ENCODE measurements at places on chromosomes 2 and 18.
A peak's percentile ranks its signal among the peaks of the same experiment; 100 is the strongest.

DNA sequence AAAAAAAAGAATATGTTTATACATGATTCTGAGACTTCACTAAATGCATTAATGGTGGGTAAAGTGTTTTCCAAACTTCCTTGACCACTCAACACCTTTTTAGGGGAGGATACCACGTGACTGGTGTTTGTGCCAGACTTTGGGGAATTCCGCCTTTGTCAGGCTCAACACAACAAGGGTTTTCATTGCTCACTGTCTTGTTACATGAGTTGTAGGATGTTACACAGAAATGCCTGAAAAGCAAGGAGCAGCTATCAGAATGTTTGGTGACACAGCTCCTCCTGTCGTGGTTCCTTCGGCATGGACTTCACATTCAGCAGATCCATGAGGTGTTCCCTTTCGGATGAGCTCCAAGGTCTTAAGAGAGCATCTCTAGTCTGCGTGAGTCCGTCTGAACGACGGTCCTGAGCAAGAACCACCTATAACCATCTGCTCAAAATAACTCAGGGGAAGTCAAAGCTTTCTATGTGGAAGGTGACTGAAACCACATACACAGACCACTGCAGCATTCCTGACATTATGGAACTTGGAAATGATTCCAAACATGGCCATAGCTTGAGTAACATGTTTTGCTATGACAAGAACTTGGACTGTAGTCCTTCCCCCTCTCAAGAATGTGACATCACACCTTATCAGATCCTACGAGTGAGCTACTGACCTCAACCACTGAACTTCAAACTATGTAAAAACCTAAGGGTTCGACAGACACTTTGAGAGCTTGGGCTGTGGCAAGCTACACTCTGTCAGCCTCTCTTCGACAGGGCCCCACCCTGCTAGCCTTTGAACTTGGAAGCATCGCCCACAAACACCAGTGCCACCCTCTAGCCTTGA lies 57.5 kb downstream of the MCFD2 start:
- DNase-seq: no peak

DNA sequence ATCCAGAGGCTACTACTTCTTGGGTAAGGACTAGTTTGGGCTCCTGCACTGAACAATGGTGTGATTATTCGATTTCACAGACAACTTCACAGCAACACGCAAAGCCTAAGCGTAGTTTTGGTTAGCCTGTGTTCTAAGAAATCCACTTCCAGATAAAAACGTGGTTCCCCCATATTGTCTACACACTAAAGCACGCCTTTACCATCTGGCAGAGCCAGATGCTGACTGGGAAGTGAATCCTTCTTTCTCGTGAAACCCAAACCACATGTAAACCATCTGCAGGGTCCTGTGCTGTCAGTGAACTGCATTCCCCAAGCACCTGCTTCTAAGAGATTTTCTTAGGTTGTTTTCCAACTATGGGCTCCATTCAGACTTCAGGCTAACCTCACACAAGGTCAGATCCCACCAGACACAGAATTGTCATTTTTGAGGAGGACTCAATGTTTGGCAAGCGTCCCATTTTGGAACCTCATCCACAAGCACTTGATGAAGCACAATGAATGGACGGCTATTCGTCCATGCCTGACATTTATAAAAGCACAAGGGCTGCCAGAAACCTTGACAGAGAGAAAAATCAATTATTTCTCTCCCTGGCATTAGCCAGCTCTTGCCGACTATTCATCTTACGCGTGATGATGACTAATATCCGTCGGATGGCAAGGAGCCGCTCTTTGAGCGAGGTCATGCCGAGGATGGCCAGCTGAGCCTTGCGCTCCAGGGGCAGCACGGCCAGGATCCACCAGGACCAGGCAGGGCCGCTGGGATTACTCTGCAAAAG lies 38.4 kb downstream of the LONRF2 start:
- no peak for DNase-seq

DNA sequence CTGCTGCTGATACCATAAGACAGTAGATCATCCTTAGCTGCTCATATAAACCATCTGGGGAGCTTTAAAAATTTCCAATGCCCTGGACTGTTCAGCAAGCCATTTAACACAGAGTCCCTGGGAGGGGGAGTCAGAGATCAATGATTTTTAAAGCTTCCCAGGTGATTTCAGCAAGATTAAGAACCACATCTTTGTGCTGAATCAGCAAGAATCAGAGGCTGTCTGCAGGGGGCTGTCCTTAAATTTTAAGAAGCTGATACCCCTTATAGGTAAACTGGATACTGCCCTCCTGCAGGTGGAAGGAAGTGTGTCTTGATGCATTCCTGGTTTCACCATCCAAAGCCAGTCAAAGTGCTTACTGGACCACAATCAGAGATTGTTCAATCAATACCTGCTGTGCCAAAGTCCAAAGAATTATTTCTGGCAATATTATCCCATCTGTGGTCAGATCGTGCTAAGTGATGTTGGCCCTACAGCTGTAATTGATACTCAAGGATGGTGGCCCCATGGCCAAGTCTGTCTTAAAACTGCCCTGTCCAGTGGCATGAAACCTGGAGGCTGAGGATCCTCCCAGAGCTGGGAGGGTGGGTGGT lies 72.2 kb downstream of the BCL2L11 start:
- DNase-seq: no peak

GRCh38 chr2:61423714-61424113 lies 47.2 kb downstream of the USP34 start:
- DNase-seq: no peak

DNA sequence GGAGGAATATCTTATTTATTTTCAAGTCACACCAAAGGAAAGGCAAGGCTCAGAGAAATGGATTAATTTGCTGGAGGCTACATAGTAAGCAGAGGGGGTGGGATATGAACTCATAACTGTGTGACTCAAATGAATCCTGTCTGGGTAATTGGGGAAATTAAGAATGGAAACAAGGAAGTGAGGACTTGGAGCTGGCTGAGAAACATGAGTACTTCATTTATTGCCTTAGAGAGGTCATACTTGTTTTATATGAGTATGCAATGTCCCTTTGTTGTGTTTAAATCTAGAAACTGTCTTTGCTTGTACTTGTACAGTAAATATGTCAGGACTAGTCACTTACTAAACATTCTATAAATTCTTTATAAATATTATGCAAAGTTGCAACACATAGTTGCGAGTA lies 2166.7 kb upstream of the PIK3C3 start:
- no peak for DNase-seq

- peak; percentile 71 for DNase-seq
These were observed 28.7 kb downstream of the SRSF7 start for GRCh38 chr2:38722271-38723061.

DNA sequence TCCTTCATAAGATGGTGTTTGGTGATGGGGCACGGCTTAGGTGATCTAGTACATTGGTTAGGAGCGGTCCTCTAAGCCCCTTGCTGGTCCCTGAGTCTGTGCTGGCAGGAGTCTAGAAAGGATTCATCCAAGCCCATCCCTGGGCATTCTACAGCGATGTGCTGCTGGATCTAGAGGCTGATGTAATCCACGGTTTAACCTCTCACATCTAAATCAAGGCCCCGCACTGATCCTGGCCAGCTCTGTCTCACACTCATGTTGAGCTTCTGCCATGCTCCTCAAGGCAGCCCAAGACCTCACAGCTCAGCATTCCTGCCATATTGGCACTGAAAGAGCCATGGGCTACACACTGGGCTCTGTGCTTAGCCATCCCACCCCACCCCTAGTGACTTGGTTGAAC lies 664.8 kb downstream of the STK39 start:
- DNase-seq: no peak

DNA sequence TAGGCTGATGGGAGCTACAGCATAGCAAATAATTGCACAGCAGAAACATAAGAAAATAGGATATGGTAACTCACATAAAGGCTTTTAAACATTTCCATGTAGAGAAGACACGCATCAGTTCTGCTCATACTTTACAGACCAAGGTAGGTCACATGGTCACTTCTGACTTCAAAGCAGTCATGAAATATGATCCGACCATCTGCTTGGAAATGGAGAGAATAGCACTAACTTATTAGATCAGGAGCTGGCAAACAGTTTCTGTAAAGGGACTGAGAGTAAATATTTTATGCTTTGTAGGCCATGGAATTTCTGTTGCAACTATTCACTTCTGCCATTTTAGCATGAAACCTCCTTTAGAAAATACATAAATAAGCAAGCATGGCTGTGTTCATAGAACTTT lies 936.6 kb upstream of the FANCL start:
- no peak for DNase-seq

DNA sequence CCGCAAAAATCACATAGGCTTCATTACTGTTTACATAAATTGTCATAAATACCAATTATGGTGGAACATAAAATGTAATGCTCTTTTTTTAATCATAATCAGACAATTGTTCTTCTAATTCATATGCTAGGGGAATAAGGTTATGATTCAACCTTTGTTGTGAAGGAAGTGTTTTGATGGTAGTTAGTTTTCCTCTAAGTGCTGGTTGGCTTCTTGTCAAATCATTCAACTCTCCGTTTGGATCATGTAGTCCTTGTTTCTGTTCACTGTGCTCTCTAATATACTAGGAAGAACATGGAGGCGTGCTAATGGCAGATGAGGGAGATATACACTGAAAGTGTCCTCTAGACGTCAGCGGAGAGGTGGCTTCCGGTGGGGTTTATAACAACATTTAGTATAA lies 1938.0 kb upstream of the PIK3C3 start:
- no peak for DNase-seq

GRCh38 chr18:24187689-24188088 lies 48.8 kb downstream of the CABYR start:
- no peak for DNase-seq

DNA sequence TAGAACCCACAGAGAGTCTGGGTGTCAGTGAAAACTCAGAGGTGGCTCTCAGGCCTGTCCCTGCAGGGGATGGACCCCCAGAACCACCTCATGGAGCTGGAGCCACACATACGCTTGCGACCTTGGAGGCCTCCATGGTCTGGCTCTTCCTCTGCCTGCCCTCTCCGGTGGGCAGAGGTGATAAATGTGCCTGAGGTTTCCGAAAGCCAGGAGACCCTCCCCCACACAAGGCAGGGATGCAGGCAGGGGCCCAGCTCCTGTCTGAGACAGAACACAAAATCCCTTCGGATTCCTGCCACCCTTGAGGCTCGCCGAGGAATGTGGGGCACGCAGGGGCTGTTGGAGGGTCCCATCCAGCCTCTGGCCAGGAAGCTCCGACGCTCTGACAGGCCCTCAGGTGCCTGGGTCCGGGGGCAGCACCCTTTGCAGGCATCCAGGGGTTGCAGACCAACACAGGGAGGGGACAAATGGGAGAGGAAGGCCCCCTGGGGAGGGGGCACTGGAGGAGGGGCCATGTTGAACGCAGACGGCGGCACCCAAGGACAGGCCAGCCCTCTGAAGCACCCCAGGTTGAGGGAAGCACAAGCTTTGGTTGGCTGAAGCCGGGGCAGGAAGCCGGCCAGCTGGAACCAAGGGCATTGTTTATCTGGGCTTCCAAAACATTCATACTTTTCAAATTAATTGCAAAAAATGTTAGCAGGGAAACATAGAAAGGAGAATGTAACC lies 4.1 kb upstream of the SNED1 start:
- DNase-seq: no peak

GRCh38 chr2:101330253-101330933 lies 21.9 kb upstream of the RNF149 start:
- DNase-seq: no peak

DNA sequence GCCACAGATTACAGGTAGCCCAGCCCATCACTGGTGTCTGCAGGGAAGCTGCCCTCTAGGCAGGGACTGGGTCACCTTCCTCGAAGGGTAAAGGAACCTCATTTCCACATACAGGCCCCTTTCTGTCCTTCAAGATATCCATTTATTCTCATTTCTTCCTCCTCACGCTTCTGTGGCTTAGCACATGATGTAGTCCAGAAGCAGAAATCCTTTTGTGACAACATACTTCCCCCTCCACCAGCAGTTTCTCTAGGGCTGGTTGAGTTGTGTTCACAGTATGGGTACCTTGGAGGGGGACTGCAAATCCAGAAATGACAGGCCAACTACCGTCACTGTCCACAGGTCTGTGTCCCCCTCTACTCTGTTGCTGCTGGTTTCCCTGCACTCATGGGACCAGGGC lies 364.9 kb downstream of the ANAPC1 start:
- no peak for DNase-seq

GRCh38 chr2:3356799-3357198 lies 20.8 kb downstream of the EIPR1 start:
- DNase-seq: no peak

DNA sequence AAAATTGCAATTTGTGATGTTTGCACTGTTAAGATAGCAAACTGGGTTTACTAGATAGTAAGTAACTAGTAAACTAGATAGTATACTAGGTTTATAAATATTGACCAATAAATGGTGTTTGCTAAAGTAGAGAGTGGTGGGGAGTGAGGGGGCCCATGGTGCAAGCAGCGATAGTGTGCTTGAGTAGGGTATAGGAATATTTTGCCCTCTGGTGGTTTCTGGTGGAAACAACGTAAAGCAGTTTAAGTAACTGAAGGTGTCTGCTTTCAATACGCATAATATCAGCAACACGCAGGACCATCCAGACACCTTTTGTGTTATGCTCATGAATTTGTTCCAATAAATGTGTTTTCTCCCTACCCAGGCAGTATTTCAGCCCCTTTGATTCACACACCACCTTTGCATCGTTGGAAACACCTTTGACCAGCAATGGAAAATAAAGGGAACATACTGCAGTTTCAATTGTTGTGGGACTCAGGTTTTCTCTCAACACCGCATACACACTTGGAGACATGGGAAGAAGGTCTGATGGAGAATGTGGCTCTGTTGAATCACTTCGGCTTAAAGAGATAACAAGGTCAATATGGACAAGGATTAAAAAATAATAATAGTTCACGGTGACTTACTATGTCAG lies 16.7 kb upstream of the STAT1 start:
- DNase-seq: peak; percentile 67

DNA sequence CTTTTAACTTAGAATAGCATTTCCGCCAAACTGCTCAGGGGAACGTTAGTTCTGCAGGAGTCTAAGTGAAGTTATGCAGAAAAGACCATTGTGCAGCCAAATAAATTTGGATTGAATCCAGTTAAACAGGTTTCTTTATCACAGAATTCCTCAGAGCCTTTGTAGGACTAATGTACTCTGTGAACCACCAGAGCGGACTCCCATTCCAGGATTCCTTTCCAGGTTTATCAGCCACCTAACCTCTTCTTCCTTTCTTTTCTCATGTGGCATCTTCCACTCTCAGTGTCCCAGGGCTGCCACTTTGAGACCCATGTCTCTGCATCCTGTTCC lies 350.4 kb downstream of the TSN start:
- DNase-seq: no peak

GRCh38 chr18:79597831-79598632 lies 81.6 kb upstream of the CTDP1 start:
- DNase-seq: no peak

DNA sequence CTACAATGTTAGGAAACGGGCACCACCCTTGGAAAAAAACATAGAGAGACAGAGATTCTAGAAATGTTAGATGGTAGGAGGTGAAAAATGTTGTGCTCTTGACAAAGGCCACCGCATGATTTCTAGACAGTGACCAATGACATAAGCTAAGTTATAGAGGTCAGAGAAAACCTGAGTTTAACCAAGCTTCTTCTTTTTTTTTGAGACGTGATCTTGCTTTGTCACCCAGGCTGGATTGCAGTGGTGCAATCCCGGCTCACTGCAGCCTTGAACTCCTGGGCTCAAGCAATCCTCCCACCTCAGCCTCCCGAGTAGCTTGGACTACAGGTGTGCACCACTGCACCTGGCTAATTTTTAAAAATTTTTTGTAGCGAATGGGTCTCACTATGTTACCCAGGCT lies 13.0 kb downstream of the FER1L5 start:
- DNase-seq: no peak
